Suppressor macrophage treated with lipopolysaccharide for 4 hours (primary cell): ENCODE measurements at places on chromosomes 5 and 9.

GRCh38 chr9:111114486-111114885 is 76.2 kb upstream of the LPAR1 start:
- no peak for DNase-seq

DNA sequence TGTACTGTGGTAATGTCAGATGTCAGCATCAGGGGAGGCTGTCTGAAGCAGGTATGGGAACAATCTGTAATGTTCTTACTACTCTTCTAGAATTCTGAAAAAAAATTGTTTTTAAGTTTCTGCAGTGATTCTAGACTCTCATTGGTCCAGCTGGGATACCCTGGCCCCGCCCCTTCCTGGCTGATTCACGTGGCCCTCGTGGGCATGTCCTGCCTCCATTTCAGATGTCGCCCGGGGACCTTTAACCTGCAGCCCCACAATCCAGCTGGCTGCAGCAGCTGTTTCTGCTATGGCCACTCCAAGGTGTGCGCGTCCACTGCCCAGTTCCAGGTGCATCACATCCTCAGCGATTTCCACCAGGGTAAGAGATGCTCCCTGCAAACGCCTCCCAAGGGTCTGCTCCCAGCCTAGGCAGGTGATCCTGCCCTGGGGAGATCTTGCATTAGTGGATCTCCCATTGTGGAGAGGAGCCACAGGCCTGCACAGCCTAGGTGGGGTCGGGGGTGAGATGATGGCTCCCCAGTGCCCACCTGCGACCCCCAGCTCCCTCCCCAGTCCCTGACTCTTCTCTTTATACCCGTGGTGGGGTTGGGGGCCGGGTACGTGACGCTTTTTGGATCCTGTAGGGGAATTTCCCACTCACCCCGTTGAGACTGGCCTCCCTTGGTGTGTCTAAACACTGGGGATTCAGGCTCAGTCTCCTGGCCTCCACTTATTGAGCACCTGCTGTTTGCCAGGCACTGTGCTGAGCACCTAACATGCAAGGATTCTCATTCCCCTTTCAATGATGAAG is 36.5 kb downstream of the LAMC3 start:
- no peak for DNase-seq

- no peak for DNase-seq
Observed at GRCh38 chr9:124108216-124108615, 96.6 kb downstream of the LHX2 start.

DNA sequence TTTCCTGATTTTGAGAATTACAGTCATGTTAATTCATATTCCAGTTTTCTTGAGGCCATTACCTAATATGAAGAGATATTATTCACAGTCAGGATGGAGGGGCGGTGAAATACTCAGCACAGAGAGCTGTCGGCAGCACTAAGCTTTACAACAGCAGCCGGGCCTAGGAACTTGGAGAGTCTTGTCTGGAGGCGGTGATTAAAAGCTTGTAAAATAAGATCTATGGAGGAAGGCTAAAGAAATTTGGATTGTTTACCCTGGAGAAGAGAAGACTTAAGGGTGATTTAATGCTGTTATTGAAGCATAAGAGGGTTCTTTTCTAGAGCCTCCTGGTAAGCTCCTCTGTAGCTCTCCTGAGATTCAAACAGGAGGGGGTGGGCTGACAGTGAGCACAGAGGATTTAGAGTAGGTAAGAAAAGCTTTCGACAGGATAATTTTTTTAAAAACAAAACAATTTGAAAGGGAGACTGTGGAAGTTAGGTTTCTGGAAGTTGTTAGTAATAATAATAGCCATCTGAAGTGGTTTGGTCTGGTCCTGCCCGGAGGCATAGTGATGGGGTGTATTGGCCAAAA is 406.3 kb upstream of the ADAMTSL1 start:
- DNase-seq = no peak

GRCh38 chr9:107388890-107389289 is 100.7 kb downstream of the KLF4 start:
- no peak for DNase-seq

DNA sequence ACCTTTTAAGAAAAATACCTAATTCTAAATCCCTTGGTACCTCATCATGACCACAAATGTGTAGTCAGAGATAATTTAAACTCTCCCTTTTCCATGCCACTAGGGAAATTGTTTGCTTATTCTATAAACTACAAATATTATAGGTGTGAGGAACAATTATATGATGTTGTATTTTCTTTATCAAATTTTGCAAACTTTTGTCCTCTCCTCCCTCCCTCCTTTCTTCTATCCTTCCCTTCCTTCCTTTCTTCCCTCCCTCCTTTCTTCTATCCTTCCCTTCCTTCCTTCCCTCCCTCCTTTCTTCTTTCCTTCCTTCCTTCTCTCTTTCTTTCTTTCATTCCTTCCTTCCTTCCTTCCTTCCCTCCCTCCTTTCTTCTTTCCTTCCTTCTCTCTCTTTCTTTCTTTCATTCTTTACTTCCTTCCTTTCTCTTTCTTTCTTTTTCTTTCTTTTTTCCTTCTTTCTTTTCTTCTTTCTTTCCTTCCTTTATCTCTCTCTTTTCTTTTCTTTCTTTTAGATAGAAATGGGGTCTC is 41.2 kb downstream of the SPZ1 start:
- no peak for DNase-seq

- DNase-seq = no peak
Observed at GRCh38 chr5:37841203-37841602, 1.4 kb upstream of the GDNF start.

DNA sequence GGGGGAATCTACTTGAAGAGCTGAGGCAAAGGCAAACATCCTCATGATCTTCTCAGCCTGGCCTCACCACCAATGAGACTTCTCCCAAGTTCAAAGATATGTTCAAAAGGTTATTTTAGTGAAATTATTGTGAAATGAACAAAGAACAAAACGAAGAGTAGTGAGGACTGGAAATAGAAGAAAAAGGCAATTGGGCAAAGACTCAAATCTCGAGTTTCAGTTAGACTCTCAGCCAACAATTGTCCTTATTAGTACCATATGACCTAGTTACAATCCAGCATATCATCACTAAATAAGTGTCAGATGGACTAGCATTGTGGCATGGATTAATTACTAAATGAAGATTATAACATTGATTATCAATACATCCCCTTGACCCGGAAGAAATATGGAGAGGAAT is 9.0 kb downstream of the ZNF474 start:
- DNase-seq = no peak
